Cortex of kidney (tissue), 1 donor: ENCODE measurements at places on chromosomes 2 and 18.

DNA sequence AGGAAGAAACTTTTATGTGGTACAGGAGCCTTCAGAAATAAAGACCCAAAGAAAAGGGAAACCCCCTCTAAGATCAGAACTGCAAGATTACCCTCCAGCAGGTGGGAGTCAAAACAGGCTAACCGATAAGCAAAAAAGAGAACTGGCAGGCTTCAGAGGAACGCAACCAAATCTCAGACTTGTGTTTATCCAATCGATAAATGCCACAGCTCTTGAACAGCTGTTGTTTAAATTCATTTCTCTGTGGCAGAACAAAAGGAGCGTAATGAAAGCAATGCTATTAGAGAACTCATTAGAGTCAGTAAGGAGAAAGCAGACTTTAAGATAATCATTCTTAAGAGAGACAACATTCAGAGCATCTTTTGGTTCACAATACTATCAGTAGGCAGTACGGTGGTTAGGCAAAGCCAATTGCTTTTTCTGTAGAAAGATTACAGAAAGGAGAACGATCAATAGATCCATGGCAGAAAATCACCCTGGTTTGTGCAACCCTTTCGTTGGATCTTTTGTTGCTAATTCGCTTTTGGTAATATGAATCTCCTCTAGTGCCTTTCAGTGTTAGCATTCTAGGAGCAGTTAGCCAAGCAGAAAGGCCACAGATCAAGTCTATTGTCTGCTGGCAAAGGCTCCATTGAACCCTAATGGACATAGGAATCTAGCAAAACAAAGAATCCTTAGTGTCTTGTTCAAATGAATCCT, 476.4 kb upstream of the CHST9 start:
- DNase-seq, result no peak

DNA sequence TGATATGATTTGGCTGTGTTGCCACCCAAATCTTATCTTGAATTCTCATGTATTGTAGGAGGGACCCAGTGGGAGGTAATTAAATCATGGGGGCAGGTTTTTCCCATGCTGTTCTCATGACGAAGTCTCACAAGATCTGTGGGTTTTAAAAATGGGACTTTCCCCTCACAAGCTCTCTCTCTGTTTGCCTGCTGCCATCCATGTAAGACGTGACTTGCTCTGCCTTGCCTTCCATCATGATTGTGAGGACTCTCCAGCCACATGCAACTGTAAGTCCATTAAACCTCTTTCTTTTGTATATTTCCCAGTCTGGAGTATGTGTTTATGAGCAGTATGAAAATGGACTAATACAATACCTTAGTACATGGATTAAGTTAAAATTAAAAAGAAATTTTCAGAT, 1094.7 kb upstream of the SLC39A10 start:
- DNase-seq, result no peak

DNA sequence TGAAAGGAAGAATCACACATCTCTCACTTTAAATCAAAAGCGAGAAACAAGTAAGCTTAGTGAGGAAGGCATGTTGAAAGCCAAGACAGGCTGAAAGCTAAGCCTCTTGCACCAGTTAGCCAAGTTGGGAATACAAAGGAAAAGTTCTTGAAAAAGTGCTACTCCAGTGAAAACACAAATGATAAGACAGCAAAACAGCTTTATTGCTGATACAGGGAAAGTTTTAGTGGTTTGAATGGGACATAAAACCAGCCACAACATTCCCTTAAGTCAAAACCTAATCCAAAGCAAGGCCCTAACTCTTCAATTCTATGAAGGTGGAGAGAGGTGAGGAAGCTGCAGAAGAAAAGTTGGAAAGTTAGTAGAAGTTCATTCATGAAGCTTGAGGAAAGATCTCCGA, 28.0 kb downstream of the LIMS1 start:
- no peak for DNase-seq

DNA sequence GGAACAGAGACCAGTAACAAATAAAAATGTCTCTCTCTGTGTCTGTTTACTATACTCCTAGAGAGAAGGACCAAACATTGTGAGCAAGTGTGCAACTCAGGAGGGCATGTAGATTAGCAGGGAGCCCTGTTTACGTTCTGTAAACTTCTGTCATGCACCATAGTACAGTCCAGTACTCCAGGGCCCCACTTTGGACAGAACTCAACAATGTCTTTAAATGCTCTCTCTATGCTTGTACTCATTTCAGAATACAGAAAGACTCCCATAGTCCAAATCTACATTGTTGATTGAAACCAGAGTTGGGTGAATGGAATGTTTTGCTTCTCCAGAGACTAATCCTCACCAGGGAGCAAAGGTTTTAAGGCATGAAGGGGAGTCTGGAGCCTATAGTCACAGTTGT, 934.8 kb downstream of the NRXN1 start:
- no peak for DNase-seq

- no peak for DNase-seq
Observed at GRCh38 chr2:86697551-86698104, 22.5 kb upstream of the RMND5A start.

GRCh38 chr18:59140302-59140885, 710 bp downstream of the SEC11C start:
- DNase-seq, result no peak

DNA sequence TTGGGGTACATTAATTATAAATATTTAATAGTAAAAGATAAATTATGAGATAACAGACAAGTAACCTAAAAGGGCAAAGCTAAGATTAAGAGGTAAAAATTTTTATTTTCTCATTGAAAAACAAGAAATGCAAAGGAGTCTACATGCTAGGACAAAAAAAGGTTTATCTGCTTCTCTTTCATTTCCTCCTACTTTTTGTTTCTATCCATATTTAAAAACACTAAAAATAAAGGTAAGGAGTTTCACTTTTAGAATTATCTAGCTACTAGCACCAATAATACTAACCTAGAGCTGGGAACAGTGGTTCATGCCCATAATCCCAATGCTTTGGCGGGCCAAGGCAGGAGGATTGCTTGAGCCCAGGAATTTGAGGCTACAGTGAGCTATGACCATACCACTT, 1551.7 kb upstream of the SLC39A10 start:
- DNase-seq, result no peak

DNA sequence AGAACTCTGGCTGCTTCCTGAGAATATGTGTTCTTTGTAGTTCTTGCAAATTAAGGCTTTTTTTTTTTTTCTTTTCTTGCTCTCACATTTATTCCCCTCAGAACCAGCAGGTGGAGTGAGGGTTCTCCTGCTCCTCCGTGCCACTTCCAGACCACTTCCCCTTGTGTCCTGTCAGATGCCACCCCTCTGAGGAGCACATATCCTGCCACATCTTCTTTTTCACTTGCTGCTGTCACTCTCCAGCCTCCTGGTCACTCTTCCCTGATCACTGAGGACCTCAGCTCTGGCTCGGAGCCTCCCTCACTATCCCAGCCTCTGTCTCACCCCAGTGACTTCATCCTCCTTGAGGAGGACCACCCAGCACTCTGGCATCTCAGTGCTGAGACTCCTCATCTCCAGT, 100.5 kb downstream of the TACR1 start:
- no peak for DNase-seq

DNA sequence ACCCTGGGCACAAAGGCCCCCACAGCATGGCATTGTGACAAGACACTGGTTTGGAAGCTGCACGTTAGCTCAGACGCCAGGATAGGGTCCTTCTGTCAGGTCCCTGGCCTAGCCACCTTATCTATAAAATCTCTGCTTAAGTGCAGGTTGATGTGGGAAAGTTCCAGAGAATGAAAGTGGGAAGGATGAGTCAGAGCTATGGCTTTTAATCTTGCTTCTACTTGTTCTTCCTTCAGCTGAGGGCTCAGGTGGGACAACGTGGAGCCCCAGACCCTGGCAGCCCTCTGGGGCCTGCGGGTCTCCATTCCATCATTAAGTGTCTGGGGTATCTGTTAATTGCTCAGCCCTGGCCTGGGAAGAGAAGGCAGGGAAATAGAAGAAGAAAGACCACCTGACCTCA, 64.5 kb downstream of the CELF4 start:
- DNase-seq, result no peak

DNA sequence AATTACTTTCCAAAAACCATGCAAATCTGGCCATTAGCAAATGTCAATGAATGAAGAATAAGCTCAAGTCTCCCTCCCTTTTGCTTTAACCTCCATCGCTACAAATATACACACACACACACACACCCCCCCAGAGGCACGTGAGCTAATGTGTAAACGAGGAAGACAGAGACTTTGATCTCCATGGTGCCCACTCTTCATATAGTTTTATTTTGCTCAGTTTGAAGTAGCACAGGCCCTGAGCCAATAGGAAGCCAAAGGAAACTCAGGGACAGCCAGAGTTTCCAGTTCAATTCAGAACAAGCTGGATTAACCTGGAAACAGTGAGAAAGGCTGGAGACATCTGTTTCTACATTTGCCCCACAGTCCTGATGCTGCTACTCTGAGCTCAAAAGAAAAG, 248.4 kb upstream of the MEIS1 start:
- DNase-seq, result no peak

DNA sequence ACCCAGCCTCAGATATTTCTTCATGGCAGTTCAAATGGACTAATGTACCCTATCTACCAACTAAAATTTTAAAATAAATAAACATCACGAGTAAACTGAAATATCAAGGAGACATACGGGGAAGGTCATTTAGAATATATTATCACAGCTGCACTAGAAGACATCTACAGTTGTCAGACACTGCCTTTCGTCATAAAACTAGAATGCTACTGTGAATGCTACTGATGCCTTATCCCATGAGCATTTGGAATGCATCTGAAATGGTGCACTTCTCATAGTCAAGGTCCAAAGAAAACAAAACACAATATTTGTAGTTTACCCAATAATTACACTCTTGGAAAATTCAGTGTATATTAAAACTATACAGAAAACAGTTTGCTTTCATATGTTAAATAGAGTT, 165.2 kb downstream of the MREG start:
- no peak for DNase-seq

- DNase-seq, result no peak
Observed at GRCh38 chr2:235605312-235606003, 111.6 kb downstream of the AGAP1 start.

- DNase-seq, result no peak
Observed at GRCh38 chr2:12302691-12303090, 414.0 kb upstream of the TRIB2 start.

GRCh38 chr18:2655178-2655953, at the start of gene SMCHD1:
Gene SMCHD1 (plus strand): TSS chr18:2655726. CDS start chr18:2656076, 350 bp downstream.
- DNase-seq, result peak; percentile 19
